ENCODE measurements at places on chromosomes 6 and 20.

DNA sequence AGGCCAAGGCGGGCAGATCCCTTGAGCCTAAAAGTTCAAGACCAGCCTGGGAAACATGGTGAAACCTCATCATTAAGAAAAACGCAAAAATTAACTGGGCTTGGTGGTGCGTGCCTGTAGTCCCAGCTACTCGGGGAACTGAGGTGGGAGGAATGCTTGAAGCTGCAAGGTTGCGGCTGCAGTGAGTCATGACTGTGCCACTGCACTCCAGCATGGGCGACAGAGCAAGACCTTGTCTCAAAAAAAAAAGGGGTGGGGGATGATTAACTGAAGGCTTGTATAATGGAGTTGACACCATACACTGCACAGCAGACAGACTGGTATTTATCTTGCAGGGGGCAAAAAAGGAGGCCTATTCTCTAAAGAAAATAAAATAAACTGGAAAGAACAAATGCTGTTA, 27.7 kb downstream of the SRPK1 start:
- DNase-seq, result no peak

DNA sequence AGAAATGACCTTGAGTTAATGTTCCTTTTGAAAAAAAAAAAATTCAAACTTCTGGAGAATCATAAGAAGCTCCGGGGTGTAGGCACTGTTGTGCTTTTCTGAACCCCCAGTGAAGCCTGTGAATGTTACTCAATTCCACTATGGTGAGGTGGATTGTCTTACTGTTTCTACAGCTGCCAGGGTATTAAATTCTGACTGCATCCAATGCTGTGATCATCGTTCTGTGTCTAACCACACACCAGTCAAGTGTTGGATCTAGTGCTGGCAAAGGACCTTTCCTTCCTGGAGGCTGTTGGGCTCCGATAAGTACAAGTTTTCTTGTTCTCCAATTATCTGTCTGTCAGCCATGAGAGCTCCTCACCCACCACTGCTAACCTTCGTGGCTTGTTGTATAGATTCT, 162.0 kb upstream of the EPHA7 start:
- no peak for DNase-seq

GRCh38 chr6:111105578-111105977, 18.3 kb downstream of the SLC16A10 start:
- DNase-seq, result no peak

GRCh38 chr6:93105017-93105416, 314.3 kb downstream of the EPHA7 start:
- no peak for DNase-seq

- DNase-seq, result no peak
Observed at GRCh38 chr6:126307849-126308248, 32.1 kb upstream of the CENPW start.
